ENCODE measurements at places on chromosomes 5 and 9.

DNA sequence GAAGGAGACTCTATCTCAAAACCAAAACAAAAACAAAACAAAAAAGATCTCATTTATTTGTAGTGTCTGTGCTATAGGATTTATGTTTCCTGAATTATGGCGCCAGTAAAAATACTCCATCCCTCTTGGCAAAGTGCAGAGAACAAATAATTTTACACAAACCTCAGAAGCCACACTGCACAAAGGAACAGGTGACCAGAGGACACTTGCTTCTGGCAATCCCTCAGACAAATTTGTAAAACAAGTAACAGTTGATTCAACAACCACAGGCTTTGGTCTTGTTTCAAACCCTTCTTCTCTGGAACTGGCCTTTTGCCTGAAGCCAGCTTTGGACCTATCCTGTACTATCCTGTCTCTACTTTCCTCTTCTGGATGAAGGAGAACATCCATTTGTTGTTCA is 502.1 kb downstream of the DMAC1 start:
- peaks cover 13% of the 10 kb centered on the region for H3K27me3 ChIP-seq
- no peaks in the 10 kb centered on the region for H3K4me1 ChIP-seq
- peaks cover 7% of the 10 kb centered on the region for H3K36me3 ChIP-seq
- no peak overlapping the region for H3K27ac ChIP-seq
- no peak overlapping the region for H3K4me3 ChIP-seq
- no peak for DNase-seq

GRCh38 chr5:143030349-143030748 is 260.2 kb downstream of the ARHGAP26 start:
- DNase-seq, result no peak
- H3K4me3 ChIP-seq, result no peak overlapping the region
- H3K27me3 ChIP-seq, result peaks cover 4% of the 10 kb centered on the region
- H3K36me3 ChIP-seq, result no peaks in the 10 kb centered on the region
- no peak overlapping the region for H3K27ac ChIP-seq

GRCh38 chr5:110439296-110439695 is 287.2 kb downstream of the TMEM232 start:
- no peak overlapping the region for H3K4me3 ChIP-seq
- no peak overlapping the region for H3K27ac ChIP-seq
- peaks cover 6% of the 10 kb centered on the region for H3K4me1 ChIP-seq
- DNase-seq, result no peak
- H3K36me3 ChIP-seq, result no peaks in the 10 kb centered on the region

DNA sequence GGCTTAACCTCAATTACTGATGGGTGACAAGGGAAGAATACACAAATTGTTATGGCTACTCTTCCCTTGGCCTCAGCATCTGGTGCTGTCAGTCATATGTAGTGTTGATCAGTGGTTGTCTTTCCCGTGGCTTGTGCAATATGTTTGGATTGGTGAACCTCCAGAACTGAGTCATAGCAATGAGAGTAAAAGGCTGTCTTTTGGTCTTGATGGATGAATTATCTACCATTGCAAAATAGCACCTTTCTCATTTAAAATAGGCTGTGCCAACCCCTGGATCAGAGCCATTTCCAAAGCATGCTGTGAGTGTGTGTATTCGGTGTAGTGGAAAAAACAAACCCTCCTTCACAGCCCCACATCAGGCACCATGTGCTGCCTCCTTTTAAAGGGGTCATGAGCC is 14.6 kb upstream of the F2R start:
- peaks cover 41% of the 10 kb centered on the region for H3K36me3 ChIP-seq
- no peak overlapping the region for H3K4me3 ChIP-seq
- H3K4me1 ChIP-seq, result no peaks in the 10 kb centered on the region
- no peak for DNase-seq
- H3K27ac ChIP-seq, result no peak overlapping the region
- H3K27me3 ChIP-seq, result no peaks in the 10 kb centered on the region

DNA sequence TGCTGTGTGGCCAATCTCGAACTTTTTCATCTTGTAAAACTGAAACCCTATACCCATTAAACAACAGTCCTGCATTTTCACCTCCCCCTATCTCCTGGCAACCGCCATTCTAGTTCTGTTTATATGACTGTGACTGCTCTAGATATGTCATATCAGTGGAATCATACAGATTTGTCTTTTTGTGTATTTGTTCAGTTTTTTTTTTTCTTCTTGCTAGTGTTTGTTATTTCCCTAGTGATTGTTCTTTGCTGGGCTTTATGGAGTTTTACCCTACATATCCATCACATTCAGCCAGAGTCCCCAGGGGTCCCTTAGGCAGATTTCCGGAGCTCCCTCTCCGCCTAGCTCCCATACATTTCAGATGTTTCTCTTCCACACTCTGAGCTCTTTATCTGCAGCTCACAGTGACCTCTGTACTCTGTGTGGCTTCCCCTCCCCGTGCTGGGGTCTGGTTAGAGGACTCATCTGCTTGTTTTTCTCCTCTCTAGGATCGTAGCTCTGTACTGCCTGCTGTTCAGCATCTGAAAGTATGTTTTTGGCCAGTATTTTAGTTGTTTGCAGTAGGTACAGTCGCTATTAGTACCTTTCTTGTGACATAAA is 25.1 kb upstream of the CARTPT start:
- DNase-seq, result peak; percentile 16
- peaks cover 64% of the 10 kb centered on the region for H3K4me1 ChIP-seq
- H3K27ac ChIP-seq, result peak overlapping the region; percentile 73

DNA sequence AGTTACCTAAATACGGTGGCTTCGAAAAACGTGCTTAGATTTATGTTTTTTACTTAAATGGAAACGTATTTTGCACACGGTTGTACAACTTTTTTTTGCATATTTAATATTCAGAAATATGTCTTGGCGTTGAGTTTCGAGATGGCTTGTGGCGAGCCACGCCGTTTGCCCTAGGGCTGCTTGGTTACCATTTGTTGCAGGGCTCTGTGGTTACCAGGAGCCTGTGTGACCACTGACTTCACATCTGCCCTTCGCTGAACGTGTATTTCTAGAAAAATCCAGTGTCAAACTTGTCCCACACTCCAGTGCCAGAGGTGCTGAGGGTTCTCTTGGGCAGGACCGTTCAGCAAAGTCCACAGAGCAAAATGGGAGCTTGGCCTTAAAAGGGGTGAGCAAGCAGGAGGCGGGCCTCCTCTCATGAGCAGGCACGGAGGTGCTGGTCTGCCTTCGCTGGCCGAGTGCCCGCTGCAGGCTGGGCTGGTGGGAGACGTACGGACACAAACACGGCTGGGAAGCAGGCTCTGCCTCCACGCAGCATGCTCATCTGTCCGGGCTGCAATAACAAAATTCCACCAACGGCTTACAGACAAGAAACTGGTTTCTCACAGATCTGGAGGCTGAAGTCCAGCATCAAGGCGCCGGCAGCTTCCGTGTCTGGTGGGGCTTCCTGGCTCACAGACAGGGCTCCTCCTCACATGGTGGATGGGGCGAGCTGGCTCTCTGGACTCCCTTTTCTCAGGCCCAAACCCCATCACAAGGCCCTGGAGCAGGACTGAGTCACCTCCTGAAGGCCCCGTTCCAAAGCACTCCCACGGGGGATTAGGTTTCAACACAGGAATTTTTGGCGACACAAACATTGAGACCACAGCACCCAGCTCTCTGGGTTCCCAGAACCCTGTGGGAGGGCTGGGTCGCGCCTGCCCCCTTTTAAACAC is 5.4 kb downstream of the MRPL36 start:
- H3K27me3 ChIP-seq, result peaks cover 7% of the 10 kb centered on the region
- peaks cover 75% of the 10 kb centered on the region for H3K4me1 ChIP-seq
- no peak overlapping the region for H3K4me3 ChIP-seq
- no peak overlapping the region for H3K27ac ChIP-seq
- H3K36me3 ChIP-seq, result peaks cover 27% of the 10 kb centered on the region
